ENCODE measurements at places on chromosomes 1 and 21.

DNA sequence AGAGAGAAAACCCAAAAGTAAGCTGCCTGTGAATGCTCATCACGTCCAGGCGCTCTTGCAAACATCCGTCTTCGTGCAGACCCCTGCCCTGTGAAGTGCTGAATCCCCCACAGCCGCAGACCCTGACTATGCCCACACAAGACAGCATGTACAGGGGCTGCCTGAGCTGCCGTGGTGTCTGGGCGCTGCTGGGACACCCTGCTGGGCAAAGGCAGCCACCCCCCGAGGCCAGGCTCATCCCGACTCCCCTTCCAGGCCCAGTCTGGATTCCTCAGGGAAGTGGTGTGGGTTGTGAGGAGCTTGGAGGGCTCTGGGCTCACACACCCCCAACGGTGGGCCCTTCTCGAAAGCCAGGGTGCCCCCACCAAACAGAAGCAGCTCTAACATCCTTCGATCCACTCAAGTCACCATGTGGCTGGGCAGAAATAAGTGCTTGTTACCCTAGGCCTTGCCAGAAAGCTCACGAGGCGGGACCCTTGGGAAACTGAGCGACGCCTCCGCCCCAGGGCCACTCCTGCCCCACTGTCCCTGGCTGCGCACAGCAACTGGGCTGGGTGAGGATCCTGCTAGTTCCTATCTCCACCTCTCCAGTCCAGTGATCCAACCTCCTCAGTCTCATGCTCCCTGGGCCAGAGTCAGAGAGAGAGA, 4.8 kb upstream of the WNT9A start:
- no peak for DNase-seq

GRCh38 chr1:40834968-40835545, 27.1 kb downstream of the CITED4 start:
- no peak for DNase-seq

GRCh38 chr21:15281714-15282113, 216.9 kb upstream of the NRIP1 start:
- DNase-seq = no peak

DNA sequence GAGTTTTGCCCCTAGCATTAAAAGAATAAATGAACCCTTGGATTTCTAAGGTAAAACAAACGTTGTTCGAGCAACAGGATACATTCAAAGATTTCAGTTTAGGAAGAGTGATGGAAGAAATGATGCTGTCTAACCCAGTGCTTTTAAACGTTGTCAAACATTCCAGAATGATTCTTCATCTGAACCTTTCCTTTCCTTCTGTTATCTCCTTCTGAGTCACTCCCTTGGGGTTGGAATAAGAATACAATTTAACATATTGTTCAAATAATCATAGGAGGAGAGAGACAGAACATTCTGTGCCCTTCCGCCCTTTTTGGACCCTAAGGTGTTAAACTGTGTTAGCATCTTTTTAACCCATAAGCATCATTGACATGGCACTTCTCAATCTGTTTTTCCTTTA, 61.1 kb upstream of the RCOR3 start:
- no peak for DNase-seq

DNA sequence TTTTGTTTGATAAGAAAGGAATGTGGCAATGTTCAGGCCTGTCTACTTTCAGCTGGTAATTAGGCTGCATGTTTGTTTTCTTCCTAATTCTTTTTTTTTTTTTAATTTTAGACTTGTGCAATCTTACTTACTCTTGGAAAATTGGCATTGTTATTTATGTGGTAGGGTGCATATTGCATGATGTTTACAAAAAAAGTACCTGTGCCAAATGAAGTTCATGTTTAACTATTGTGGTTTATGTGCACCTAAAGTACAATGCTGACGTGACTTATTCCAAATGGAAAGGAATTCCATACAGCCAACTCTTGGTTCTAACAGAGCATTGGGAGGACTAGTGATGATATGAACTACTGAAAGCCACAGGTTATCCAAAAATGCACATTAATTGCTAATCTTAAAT, 51.0 kb downstream of the KCNK2 start:
- DNase-seq = no peak

DNA sequence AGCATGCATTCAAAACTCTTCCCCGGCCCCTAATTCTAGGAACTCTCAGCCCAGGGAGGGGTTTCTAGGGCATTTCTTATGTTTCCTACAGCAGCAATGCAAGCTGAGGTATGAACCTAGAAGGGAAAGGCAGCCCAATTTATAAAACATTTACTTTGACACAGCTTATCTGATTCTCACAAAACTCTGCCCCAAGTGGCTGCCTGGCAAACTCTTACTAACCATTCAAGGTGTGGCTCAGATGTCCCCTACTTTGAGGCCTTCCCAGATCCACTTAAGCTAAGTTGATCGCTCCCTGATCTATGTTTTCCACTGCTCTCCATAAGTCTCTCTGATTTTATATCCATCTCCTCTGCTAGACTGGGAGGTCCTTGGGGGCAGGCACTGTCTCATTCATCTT, 35.4 kb downstream of the AK2 start:
- no peak for DNase-seq

- DNase-seq = no peak
Measured at GRCh38 chr1:201949491-201949890, 3.1 kb upstream of the LMOD1 start.

GRCh38 chr1:28437264-28437923, 67.9 kb downstream of the PHACTR4 start:
- no peak for DNase-seq

DNA sequence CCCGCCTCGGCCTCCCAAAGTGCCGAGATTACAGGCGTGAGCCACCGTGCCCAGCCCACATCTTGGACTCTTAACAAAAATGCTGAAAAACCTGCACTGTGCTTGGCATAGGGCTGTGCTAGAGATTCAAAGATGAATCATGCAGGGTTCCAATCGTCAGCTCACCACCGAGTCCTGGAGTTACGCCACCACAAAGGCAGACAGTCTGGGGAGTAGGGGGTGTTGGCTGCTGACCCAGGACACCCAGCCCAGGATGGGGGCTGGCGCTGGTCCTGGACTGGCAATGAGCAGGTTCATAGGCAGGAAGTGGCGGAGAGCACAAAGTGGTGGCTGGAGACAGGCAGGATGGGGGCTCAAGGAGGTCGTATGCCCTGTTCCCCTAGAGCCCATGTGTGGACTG, 16.0 kb downstream of the PSRC1 start:
- DNase-seq = no peak

- DNase-seq = no peak
Measured at GRCh38 chr1:107750364-107750959, 214.5 kb downstream of the VAV3 start.

GRCh38 chr1:54297596-54298283, 97.8 kb downstream of the MRPL37 start:
- DNase-seq = no peak

DNA sequence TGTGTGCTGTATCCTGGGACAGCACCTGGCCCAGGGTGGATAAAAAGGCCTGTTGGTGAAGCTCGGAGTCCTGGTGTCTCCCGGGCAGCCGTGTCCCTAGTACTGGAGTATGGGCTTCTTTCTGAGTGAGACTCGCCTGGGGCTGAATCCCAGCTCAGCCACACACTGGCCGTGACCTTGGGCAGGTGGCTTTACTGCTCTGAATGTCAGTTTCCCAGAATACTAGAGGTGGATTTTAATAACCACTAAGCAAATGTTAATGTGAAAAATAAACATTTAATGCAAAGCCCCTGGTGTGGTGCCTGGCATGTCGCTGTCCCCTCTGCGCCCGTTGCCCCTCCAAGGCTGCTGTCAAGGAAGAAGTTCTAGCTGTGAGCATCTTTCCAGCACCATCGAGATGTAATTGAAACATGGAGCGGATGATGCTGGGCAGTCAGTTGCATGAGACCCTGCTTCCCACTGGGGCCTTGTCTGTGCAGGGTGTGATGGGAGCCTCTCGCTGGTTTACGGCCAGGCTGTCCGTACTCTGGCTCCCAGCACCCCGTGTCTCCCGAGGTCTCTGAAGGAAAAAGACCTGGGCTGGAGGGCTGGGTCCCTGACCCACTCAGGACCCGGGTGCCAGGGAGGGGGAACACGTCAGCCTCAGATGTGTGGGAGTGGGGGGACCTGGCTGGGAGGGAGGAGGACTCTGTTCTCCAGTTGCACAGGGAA, 527.8 kb downstream of the MATN1 start:
- DNase-seq = no peak

- no peak for DNase-seq
Measured at GRCh38 chr1:247961791-247962190, 3.2 kb upstream of the OR2AK2 start.

GRCh38 chr1:110424699-110425611, 17.5 kb upstream of the LAMTOR5 start:
- no peak for DNase-seq

- no peak for DNase-seq
Measured at GRCh38 chr21:18954441-18954844, 550.9 kb upstream of the TMPRSS15 start.

DNA sequence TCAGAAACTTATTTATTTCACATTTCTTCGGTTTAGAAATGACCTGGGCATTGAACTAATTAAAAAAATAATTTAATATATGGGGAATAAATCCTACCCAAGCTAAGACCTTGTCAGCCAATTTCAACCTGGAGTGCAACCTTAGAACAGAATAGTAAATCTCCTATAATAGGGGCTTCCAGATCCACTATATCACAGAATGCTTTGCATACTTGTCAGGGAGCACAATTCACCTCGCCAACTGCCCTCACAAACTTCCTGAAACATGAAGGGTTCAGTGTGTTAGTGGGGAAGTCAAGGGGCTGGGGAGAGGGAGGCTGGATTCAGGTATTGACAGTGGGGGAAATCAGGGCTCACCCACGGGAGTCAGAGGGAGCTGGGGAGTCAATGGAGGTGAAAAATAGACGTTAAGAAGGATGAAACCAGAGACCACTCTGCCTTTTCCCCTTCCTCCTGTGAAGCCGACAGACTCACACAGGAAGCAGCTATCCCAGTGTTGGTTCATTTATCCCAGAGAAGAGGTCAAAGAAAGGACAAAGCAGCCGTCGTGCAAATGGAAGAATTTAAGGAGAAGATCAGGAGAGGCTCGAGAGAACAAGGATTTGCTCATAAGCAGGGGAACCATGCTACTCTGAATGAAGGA, 453.3 kb downstream of the NUF2 start:
- no peak for DNase-seq

GRCh38 chr1:222547260-222547614, 667 bp downstream of the HHIPL2 start:
- no peak for DNase-seq

DNA sequence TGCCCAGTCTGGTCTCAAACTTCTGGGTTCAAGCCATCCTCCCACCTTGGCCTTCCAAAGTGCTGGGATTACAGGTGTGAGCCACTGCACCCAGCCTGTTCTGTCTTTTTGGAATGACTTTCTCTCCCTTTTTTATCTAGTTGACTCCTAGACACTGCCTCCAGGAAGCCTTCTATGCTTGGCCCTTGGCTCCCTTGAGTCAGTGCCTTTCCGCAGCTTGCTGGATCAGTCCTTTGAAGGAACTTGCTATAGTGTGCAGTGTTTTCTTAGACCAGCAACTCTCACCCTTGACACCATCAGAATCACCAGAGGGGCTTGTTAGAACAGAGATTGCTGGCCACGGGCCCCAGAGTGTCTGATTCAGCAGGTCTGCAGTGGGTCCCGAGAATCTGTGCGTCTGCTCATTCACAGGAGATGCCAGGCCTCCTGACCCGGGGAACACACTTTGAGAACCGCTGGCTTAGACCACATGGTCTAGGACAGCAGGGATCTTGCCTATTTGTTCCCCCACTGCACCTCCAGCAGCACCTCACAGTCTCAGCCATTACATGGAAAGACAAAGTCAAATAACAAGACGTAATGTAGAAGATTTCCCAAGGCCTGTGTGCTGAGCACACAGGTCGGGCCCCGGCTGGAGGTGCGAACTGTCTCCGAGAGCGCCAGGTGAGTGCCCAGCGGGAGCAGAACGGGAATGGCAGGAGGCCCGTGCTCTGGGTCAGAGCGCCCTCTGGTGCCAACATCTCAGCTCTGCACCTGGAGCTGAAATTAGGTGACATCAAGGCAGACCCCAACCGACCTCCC, 27.4 kb upstream of the CTPS1 start:
- peak; percentile 39 for DNase-seq

DNA sequence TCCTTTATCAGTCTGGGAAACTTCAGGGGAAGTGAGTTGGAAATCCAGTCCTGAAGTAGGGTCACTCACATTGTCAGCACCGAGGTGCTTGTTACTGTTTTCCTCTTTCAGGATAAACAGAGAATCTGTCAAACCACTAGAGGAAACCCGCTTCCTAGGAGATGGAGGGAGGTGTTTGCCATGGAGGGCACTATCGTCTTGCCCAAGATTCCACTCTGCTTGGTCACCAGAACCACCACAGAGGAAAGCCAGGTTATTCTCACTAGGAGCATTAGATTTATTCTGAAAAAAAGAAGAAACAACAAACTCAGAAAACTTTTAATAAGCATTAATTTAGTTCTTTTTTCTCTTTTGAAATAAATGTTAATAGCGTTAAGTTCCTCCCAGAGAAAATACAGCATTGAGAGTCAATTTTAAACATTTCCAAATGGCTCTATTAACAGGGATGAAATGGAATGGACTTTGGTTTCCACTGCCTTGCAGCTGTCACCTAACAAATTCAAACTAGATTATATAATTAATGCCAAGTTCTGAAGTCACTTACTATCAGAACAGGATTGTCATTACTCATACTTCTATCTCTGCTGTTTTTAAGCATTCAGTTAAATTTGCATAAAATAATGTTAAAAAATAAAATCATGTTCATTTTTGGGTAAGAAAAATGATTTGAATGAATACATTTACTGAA, 242.8 kb downstream of the CRB1 start:
- no peak for DNase-seq

DNA sequence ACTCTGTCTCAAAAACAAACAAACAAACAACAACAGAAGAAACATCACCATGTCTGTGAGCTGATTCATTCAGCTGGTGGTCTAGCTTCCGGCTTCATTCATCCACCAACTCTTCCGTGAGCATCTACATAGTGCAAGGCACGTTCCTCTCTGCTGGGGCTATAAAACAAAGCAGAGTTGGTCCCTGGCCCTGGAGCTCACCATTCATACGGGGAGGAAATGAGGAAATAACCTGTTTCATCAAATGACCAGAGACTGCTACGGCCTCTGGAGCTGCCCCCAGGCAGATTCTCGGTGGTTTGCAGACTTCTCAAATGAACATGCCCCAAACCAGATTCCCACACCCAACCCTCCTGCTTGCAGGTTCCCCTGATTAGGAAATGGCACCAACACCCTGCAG, 41.0 kb upstream of the ID3 start:
- no peak for DNase-seq

GRCh38 chr1:8409606-8410005, 91.7 kb downstream of the SLC45A1 start:
- no peak for DNase-seq

- DNase-seq = no peak
Measured at GRCh38 chr1:166573199-166573598, 266.1 kb upstream of the POGK start.
